Mucosa of descending colon (tissue), 3 donors: ENCODE measurements at places on chromosomes 1 and 21.

GRCh38 chr1:53547231-53547790 is 88.1 kb downstream of the DMRTB1 start:
- DNase-seq: peak; percentile 19

- no peak for DNase-seq
Measured at GRCh38 chr1:206529425-206529824, 22.1 kb downstream of the RASSF5 start.

- no peak for DNase-seq
Measured at GRCh38 chr1:52140633-52141512, 1.0 kb upstream of the ZFYVE9 start.

GRCh38 chr1:199804526-199804925 is 223.0 kb upstream of the NR5A2 start:
- no peak for DNase-seq

- no peak for DNase-seq
Measured at GRCh38 chr1:35572296-35572695, 818 bp upstream of the TFAP2E start.
